ENCODE measurements at places on chromosomes 2 and 18.

DNA sequence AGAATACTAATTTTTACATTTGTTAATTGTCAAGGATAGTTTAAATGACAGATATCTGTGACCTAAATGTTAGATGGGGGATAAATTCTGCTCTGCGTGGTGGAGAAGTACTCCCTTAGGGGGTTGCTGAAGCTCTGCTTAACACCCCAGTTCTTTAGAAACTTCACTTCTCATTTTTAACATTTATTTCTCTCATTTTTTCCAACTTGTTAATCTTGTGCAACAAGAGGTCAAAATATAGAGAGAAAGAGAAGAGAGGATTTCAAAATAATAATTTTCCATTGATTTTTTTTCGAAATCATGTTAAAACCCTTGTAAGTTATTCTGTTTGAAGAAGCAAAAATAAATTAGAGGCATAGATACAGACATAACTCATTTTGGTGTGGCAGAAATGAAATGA is 61.3 kb upstream of the SLC8A1 start:
- DNase-seq, result no peak

GRCh38 chr18:5469340-5469739 is 74.5 kb downstream of the EPB41L3 start:
- DNase-seq, result no peak

DNA sequence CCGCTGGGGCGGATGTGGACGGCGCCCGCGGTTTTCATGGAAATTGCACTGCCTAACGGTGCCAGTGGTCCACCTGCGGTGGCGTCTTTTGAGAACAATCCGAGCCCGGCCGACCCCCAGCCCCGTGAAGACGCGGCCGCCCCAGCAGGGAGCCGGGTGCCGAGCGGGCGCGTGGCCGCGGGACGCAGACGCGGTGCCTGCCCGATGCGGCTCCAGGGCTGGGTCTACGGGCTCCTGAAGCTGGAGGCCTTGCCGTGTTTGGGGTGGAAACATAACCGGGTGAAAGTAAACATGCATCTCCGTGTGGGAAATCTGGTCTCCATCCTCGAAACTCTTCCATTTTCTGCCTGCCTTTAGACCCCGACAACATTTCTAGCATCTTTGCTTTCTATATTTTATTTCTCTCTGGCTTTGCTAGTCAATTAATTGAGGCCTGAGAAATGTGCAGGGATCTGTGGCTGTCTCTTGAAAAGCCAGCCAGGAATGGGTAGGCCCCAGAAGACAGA is 572 bp downstream of the INPP4A start:
- no peak for DNase-seq

DNA sequence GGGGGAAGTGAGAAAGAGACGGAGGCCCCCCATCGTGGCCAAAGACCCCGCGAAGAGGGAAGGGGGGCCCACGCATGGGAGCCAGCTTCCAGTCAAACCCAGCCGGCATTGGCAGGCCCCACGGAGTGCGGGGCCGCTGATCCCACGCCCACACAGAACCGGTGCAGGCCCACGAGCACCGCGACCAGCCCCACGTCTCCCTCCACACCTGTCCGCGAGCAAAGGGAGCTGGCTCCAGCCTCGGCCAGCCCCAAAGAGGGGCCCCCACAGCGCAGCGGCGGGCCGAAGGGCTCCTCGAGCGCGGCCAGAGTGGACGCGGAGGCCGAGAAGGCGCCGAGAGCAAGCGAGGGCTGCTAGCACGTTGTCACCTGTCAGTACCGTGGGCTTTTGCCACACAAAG is 125.0 kb upstream of the TWIST2 start:
- DNase-seq, result no peak

DNA sequence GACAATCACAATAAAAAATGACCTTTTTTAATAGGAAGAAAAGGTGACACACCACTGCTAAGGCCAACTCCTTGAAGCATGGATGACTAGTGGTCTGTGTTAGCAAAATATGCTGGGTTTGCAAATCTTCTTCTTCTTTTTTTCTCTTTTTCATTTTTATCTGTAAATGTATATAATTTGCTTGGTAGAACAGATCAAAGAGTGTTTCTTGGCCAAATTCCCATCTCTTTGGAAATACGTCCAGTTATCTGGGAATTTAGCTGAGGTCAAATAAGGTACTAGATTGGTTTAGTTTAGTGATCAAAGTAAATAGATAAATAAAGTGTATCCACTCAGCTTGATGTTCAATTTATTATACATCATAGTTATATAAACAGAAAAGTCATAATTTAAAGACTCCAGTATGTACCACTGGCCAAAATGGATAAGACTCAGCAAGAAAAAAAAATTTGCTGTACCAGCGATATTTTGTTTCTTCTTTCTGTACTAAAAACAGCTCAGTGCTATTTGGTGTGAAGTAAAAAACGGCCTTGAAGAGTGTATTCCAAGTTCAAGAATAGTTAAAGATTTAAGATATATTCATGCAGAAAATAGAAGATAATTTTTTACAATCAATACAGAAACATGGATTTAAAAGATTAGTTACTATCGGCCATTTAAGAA is 738.6 kb upstream of the PIK3C3 start:
- DNase-seq, result no peak

GRCh38 chr18:78330766-78331165 is 648.9 kb upstream of the SALL3 start:
- no peak for DNase-seq

- no peak for DNase-seq
Measured at GRCh38 chr2:83705146-83705545, 753.9 kb downstream of the SUCLG1 start.

DNA sequence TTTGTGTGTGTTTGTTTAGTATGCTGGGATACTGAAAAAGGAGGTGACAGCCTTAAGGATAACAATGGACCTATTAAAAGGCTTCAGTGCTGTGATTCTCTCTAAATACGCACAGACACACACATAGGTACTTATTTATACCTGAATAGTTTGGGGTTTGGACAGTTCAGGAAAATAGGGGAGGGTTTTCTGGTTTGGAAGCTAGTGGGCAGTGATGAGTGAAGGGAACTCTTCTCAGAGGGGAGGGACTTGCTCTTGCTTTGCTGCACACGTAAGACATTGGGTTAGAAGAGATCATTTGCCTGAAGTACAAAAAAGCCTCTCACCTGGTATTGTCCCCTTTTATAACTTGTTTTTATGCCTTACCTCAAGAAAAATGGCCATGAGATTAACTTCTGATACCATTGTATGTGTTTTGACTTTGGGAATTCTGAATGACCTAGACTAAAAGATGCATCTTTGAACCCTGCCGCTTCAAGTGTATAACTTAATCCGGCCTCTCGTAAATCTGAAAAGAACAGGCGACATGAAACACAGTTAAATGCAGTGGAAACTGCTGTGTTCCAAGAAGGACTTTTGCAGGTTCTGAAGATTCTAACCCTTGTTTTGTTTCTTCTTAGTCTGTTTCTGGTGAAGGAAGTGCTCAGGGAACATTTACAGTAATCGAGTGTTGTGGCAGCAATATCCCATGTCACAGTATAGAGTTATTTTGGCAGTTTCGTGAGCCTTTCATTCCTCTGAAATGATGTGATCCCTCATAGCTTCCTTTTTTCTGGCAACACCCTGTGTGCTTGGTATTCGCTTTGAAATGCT is 2.5 kb downstream of the CRIM1 start:
- no peak for DNase-seq

GRCh38 chr2:73925033-73925704 is 1.5 kb upstream of the DGUOK start:
- DNase-seq, result no peak

DNA sequence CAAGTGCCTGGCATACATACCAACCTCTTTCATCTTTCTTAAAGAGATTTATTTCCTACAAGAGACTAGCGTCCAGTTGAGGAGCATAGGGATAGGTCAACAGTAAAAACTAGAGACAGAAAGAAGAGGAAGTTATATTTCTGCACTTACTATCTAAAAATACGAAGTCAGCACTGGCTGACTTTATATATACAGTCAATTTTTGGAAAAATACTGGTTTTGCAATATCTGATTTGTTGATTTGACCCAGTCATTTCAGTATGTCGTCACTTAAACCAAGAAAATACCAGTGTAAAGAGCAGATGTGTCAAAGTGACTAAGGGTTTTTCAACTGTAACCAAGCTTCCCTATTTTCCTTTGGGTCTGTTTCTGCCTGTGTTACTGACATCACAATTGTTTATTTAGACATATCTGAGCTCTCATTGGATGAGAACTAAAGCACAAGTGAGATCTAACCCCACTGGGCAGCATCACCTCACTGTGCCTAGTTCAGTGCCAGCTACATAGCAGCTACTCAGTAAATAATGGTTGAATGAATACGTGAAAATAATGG is 23.0 kb downstream of the CYTIP start:
- DNase-seq, result no peak

- no peak for DNase-seq
Measured at GRCh38 chr2:140604096-140604495, 1526.7 kb downstream of the LRP1B start.

DNA sequence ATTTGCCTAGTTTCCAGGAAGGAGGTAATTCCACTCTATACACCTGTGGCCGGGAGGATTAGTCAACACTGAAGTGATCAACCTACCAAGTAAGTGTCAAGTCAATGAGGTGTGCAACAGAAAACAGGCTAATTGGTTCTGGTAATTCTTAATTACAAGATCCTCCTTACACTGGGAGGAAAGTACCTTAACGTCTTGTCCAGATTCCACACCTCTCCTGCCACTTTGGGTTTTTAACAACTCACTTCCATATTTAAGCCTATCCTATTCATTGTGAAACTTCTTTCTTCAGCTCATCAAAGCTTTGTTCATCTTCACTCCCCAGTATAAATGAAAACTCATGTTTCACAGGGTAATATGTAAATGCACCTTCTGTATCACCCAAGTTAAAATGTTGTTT is 22.0 kb upstream of the MAP4K4 start:
- DNase-seq, result no peak

DNA sequence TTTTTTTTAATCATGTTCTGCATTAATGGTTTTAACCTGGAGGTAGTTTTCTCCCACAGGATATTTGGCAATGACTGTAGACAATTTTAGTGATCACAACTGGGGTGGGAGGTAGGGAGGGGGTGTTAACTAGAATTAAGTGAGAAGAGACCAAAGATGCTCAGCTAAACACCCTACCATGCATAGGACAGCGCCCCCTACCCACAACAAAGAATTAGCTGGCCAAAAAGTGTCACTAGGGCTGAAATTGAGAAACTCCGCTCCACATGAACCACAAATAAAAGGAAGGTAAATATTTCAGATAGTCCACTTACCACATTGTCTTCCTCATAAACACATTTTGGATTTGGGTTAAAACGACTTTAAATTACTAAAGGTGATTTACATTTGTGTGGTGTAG is 942.6 kb downstream of the SUCLG1 start:
- no peak for DNase-seq

- no peak for DNase-seq
Measured at GRCh38 chr2:23505984-23506380, 121.0 kb downstream of the KLHL29 start.

DNA sequence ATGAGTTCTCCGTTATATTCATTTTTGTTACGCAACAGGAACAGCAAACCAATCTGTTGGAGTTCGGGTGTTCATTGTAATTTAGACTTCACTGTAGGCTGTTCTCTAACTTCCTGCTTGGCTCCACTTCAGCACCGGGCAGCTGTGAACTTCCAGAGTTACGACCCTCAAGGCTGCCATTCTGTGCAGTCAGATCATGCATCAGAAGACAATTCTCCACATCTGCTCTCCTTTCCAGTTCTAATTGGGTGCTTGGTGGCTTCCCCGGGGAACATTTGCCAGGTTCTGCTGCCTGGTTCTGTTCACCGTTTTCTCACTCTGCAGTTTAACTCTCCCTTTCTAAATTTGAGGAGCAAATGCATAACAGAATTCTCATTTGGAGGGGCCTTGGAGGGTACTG is 237.7 kb downstream of the NYAP2 start:
- no peak for DNase-seq

DNA sequence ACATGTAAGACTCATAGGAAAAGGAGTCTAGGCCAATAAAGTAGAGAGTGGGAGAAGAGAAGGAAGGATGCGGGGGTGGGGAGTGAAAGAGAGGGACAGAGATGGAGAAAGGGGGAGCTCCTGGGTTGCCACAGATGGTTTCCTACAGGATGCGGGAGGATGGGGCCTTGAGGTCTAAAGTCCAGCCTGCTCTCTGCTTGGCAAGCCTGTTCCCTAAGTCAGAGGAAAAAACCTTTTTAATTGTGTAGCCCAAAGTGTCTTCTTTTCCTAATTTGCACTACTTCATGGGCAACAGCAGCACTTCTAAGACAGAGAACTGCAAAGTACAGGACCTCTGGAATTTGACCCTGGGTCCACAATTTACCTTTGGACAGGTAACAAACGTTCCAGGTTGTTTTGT is 1.4 kb upstream of the FAM110C start:
- no peak for DNase-seq

DNA sequence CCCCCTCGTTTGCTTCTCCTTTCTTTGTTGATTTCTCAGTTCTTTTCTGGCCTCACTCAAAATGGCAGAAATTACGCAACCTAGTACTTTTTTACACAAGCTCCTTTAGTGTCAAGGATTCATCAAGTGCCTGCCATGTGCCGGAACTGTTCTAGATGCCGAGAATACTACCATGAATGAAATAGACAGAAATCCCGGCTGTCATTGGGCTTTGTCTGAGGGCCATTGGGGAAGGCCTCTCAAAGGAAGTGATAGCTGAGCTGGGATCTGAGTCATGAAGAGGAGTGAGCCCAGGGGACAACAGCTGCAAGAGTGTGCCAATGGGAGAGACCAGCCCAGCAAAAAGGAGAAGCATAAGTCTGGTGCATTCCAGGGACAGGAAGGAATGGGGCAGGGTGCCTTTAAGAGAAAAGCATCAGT is 34.3 kb upstream of the PPP1CB start:
- no peak for DNase-seq

- no peak for DNase-seq
Measured at GRCh38 chr2:18299423-18300212, 260.8 kb downstream of the RDH14 start.

- no peak for DNase-seq
Measured at GRCh38 chr2:174208026-174208425, 40.3 kb downstream of the OLA1 start.

GRCh38 chr2:8300216-8300615 is 381.6 kb upstream of the ID2 start:
- DNase-seq, result no peak

DNA sequence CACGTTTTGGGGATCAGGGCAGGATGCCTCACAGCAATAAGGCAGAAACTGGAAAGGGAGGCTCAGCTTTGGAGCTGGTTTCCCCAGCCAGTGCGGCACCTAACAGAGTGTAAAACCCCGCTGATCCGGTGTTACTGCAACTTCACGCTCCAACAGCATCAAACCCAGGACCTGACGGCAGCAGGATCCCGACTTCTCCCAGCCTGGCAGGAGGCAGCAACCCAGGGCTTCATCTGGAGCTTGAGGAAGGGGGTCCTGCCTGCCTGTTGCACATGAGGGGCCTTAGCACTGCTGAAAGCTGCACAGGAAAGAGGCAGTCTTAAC is 209.8 kb downstream of the MGAT5 start:
- no peak for DNase-seq

Data from activated naive CD8-positive, alpha-beta T cell treated with anti-CD3 and anti-CD28 coated beads, Interleukin-2, amount 50 U/mL, for 16 hours (primary cell).